Neuronal stem cell (in vitro differentiated cells): ENCODE measurements at places on chromosomes 7 and 10.

DNA sequence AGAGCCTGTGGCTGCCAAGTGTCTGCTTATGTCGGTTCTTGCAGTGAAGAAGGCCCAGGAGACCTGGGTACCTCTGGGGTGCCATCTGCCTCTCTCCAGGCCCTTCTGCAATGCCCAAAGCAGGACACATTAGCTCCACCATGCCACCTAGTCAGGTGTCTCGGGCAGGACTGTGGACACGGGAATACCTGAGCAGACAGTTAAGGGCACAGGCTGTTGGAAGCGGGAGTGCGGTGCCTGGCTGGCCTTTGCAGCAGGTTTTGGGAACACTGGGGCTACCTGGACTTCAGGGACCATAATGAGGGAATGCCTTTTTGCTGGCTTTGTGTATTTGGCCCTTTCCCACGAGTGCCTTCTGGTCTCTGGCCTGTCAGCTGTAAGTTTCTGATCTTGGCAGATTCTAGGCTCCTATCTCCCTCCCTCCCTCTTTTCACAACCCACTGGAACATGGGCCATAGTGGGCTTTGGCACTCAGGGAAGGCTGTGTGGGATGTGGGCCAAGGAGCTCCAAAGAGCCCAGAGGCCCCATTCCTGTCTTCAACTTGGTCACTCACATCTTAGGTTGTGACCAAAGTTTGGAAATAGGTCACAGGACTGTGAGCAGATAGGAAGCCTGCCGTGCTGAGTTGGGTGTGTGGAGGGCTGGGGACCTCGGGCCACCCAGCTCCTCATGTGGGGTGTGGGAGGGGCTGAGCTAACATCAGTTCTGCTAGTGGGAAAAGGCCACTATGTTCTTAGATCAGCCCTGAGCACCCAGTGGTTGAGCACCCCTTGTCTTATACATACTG, 41.5 kb upstream of the CXCL12 start:
- DNase-seq = no peak

DNA sequence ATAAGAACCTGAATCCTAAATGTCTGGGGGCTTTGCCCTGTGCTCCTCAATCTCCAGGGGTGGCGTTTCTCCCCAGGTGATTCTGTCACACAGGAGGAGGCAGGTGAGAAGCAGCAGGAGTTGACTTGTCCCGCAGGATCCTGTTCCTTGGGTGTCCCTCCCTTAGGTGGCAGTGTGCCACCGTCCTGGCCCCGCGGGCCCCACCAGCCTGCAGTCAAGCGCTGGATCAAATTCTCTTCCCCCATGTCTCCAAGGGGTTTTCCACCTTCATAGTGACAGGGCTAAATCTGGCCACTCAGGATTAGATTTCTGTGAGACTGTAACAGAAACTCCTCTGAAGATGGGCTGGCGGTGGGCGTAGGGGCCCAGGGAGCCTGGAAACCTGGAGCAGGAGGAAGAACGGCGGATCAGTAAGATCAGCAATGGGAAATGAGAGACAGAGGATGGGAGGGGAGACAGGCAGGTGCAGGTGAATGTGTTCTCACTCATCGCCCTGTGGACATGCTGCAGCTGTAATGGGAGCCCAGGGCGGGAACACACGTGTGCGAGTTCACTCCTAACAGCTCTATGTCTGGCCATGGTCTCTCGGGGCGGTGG, 329.2 kb upstream of the COBL start:
- no peak for DNase-seq

DNA sequence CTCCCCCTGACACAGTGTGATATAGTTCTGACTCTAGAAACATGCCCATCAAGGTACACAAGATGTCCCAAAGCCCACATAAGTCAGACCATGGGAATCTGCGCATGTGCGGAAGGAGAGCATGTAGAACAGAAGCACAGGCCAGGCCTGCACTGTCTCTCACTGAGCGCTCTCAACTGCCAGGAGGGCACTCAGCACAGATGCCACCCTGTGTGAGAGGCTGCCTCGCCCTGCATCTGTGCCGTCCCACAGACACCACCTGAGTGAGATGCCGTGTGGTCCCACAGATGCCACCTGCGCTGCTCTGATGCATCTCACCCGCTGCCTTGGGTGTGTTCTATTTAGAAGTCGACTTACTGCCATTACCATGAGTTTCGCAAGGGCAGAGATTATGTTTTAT, 98.4 kb downstream of the VOPP1 start:
- no peak for DNase-seq

GRCh38 chr7:106840342-106840741, 24.7 kb upstream of the PIK3CG start:
- no peak for DNase-seq

GRCh38 chr7:49805371-49806007, 32.1 kb downstream of the VWC2 start:
- no peak for DNase-seq

DNA sequence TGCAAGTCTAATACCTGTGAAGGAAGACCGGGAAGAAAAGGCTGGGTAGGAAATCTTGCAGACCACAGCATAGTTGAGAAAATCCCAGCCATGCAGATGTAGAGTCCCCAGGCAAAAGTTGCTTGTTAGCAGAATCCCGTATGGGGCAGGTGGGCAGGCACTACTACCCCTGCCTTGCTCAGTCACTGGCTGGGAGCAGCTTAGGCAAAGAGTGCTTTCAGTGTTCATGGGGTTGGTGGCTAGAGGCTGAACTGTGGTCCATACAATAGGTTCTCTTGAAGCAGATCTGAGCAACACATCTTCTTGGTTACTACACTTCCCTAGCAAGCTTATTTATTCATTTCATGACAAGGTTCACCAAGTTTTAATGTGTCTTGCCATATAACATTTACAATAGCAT, 92.6 kb downstream of the AHCYL2 start:
- DNase-seq = no peak

DNA sequence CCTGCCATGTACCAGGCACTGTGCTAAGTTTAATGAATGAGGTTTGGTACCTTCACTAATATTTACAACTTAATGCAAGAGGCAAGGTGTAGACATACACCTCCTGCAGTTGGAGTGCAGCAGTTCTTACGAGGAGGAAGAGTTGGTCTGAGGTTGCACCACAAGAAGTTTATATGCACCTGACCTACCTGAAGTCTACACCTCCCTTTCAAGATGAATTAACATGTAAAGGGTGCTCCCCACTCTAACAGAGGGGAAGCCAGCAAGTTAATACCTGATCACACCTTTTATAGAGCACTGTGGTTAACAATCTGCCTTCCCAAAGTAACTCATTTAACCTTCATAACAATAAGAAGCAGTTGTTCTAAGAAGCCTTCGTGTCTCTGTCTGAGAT, 120.0 kb downstream of the LYZL1 start:
- no peak for DNase-seq

DNA sequence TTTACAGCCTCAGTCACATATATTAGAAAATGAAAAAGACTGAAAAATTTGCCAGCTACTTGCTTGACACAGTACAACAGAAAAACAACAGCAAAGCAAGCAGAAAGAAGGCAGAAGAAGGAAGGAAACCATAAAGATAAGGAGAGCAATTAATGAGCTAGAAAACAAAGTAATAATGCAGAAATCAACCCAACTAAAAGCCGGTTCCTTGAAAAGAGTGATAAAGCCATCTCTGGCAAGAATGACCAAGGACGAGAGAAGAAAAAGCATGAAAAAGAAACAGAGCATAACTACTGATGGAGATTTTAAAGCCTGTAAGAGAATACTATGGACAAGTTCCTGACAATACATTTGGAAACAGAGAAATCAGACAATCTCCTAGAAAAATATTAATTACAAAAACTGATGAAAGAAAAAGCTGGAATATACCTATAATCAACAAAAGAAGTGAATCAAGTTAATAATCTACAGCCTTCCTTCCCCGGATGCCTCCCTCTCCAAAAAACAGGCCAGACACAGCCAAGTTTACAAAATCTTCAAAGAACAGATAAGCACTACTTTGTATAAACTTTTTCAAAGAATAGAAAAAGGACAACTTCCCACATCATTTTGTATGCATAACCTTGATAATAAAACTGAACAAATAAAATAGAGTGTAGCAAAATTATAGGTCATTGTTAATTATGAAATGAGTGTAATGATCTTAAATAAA, 204.0 kb downstream of the BAMBI start:
- DNase-seq = no peak

DNA sequence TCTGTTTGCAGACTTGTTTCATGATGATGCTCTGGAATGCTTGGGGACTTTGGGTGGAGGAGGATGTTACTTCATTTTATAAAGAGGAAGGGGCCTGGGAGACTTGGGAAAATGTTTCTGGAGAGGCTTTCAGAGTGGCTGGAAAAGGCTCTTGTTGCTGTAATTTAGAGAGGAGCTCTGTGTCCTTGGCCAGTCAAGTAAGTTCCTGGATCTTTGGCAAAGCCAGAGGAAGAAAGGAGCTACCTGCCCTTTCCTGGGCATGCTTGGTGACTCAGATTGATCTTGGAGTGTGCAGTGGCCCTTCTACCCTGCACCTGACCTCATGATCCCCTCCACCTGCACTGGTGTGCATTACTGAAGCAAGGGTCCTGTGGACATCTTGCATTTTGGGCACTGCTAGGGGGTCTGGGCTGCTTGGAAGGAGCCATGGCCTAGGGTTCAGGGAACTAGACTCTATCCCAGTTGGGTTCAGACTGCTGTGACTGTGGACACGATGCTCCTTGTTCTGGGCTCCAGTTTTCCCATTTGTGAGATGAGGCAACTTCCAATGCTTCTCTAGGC, 56.1 kb downstream of the ADCYAP1R1 start:
- DNase-seq = no peak

- no peak for DNase-seq
Observed at GRCh38 chr7:106418526-106418925, 133.7 kb upstream of the NAMPT start.

- DNase-seq = no peak
Observed at GRCh38 chr10:15464381-15464780, 93.3 kb upstream of the FAM171A1 start.

DNA sequence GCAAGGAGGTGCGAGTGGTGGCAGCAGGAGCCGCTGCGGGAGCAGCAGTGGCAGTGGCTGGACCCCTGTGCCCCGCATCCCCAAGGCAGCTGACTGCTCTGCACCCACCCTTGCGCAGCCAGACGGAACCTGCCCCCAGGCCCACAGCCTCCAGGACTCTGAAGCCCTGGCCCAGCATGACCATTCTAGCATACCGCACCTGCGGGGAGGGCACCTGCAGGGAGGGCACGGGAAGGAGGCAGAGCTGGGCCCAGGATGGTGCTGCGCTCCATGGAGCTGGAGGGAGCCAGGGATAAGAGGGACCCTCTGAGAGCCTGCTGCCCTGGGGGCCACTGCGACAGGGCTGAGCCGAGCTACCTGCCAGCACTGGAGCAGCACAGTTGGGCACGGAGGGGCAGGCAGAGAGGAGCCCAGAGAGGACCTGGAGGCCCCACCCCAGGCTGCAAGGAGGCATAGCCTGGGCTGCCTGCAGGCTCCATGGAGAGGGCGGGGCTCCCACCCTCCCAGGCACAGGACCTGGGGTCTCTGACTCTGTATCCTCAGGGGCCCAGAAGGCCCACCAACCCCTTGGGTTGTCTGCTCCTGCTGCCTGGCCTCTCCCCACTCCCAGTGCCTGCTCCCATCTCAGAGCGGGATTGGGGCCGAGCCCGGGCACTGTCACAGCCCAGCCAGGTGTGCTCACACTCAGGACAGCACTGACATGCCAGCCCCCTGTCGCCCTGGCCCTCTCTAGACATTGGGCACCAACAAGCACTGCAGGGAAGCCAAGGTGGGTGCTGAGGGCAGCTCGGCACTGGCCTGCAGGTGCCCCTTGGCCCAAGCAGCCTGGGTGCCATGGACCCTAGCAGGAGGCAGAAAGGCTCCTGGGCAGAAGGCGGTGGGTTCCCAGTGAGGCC, 87.6 kb downstream of the HTR7 start:
- DNase-seq = no peak

DNA sequence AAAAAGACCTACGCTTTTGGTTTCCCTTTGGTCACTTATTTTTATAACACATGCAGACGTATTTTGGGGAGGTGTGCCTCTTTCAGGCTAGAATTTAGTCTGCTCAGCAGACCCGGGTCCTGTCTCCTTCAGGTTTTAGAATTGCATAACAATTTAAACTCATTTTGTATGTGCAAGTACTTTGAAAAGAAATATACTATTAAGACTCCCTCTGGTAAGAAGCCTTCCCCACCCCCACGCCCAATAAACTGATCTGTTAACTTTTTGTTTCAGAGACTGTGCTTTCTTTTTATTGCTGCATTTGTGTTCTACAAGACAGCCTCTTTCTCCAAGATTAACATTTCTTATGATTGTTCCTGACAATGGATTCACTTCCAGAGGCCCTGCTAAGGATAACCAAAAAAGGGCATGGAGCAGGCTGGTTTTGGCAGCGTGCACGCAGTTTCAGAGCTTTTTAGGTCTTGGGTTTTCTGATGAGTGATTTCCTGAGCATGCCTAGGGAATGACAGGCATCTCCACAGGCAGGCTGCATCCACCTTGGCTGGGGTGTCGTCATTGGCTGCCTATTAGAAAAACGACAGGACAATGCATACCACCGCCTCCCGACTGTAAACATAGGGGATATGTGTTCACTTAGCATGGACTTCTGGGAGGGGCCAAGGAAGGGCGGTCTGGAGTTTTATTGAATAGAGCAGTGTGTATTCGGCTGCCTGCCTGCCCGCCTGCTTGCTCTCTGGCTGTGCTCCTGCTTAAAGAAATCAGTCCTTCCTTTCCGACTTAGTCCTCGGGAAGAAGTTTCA, at the start of gene CALD1:
TSS of gene CALD1 (plus strand) at position 694 of the 800 bp plus-strand sequence. CDS start 88,100 bp downstream, outside the sequence.
- DNase-seq = peak; percentile 76

- no peak for DNase-seq
Observed at GRCh38 chr7:105454095-105454747, 65.5 kb upstream of the SRPK2 start.

DNA sequence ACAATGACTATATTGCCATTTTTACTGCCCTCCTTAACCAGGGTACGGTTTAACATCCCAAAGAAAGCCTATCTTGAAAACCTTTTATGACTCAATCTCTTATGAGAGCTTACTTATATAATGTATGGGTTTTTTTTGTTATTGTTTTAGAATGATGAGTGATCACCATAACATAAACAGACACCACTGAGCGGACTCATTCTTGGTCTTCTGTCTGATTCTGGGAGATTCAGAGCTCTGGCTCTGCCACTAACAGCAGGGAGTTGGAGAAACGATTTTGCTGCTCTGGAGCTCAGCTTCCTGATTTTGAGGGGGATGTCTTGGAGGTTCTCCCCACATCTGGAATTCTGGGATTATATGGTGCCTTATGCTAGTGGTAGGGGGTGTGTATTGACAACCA, 244.1 kb downstream of the FRMD4A start:
- DNase-seq = no peak

GRCh38 chr10:42594246-42594650, 44.1 kb downstream of the ZNF33B start:
- DNase-seq = no peak

GRCh38 chr7:134779741-134780065, 269 bp downstream of the CALD1 start:
- DNase-seq = no peak

DNA sequence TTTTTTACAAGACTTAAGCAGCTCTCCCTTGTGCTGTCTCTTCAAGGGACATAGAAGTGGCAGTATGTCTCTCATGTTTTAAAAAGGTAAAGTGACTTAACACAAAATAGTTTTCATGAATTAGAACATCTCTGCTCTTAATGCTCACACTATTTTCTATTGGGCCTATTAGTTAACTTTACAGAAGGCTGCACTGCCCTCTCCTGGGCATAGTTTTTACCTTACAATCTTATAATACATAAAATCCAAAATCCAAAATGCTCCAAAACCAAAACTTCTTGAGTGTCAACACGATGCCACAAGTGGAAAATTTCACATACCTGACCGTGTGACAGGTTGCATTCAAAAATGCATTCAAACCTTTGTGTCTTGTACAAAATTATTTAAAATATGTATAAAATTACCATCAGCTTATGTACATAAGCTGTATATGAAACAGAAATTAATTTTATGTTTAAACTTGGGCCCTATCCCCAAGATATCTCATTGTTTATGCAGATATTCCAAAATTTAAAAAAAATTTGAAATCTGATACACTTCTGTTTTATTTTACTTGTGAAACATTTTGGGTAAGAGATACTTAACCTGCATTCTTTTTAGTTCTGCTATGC, 25.8 kb downstream of the TES start:
- DNase-seq = no peak
